ENCODE measurements at places on chromosomes 7 and 10.

DNA sequence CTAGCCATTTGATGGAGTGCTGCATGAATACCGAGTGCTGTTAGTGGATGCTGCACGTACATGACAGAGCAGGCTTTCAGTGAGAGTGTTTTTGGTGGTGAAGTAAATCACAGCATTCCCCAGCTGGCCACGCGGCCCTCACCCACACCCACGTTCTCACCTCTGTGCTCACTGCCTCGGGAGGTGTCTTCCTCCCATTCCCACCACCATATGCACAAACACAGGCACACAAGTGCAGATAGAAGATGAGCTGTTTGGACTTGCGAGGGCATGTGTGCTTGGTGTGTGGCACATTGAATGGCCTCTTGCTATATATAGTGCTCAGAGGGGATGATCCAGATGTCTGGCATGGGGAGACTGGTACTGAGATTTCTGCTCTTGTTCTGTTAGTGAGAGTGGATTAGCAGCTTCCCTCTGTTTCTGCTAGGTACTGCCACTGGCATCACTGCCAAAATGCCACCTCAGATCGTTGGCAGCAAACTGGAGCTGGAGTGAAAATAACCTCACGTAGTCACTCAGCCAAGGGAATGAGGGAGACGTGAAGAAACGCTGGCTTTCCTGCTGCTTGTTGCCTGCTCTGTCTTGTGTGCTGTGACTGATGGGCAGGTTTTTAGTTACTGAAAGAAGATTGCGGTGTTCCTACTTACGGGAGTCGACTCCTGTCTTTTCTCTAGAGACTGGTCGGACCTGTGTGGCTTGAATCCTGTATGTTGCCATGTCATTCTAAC is 19.1 kb downstream of the DNAJB6 start:
- no peak for DNase-seq

DNA sequence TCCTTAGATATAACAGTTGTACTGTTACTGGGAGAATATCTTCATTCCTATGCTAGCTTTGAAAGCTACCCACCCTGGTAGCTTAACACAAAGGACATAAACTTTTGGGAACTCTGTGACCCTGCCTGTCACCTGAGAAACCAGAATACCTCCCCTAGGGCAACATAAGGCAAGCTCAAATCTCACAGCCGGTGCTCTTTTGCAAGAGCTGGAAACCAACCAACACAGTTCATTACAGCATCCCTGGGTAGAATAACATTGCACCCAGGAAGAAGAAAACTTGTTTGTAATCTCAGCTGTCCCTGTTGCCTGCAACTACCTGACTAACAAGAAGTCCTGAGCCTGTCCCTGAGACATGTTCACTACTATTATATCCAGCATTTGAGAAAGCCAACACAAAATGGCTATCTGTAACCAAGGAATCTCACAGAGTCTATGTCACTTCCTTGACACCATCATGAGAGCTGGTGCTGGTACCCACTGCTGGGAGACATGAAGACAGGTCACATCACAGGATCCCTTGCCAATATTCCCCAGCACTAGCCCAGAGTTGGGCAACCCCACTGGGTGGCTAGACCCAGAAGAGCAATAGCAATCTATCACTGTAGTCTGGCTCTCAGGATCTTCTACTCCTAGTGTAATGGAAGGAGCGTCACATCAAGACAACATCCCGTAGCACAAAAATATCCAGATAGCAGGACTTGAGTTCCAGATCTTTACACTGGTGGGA is 31.3 kb downstream of the AKR1C3 start:
- no peak for DNase-seq

DNA sequence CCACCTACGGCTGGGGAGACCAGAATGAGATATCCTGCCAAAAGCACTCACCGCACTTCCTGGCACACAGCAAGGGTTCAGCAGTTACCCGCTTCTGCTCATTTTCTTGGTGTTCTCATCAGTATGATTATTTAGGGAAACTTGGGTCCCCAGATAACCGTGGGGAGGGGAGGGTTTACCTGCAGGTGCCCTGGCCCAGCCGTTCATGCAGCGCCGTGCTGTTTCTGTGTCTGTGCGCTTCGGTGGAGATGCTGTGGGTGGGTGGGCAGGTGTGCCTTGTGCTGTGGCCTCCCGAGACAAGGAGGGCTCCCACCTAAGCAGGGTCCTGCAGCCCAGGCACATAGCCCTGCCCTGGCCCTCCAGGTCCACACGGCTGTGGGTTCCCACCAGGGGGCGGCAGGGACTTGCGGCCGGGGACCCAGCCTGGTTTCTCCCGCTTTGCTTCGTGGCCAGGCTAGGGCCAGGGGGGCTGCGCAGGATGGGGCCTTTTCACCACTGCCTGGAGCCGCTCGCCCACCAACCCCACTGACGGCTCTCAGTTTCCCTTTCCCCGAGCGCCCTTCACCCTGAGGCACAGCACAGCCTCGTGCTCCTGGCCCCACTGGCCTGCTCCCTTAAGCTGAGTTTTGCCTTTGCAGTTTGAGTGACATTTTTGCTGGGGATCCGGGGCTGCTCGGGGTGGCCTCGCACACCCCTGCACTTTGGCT is 78.5 kb downstream of the LHPP start:
- DNase-seq = peak; percentile 13

GRCh38 chr10:26832960-26833359 is 27.8 kb downstream of the ABI1 start:
- no peak for DNase-seq

DNA sequence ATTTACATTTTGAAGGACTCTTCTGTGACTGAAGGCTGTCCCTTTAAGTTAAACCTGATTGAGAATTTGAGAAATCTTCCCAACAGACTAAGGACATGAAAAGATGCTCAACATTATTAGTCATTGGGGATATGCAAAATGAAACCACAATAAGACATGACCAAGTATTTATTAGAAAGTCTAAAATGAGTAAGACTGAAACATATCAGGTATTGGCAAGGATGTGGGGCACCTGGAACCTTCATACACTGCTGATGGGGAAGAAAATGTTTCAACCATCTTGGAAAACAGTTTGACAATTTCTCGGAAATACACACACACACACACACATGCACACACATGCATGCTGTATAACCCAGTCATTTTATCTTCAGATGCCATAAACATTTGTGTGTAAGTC is 132.1 kb upstream of the CDK6 start:
- no peak for DNase-seq

GRCh38 chr10:29470843-29471543 is 163.8 kb downstream of the SVIL start:
- no peak for DNase-seq

GRCh38 chr7:157887400-157887799 is 550.6 kb downstream of the DNAJB6 start:
- no peak for DNase-seq

- DNase-seq = no peak
Measured at GRCh38 chr7:150855046-150855445, 2.7 kb downstream of the AOC1 start.

- no peak for DNase-seq
Measured at GRCh38 chr10:17616403-17617030, 657 bp downstream of the HACD1 start.

DNA sequence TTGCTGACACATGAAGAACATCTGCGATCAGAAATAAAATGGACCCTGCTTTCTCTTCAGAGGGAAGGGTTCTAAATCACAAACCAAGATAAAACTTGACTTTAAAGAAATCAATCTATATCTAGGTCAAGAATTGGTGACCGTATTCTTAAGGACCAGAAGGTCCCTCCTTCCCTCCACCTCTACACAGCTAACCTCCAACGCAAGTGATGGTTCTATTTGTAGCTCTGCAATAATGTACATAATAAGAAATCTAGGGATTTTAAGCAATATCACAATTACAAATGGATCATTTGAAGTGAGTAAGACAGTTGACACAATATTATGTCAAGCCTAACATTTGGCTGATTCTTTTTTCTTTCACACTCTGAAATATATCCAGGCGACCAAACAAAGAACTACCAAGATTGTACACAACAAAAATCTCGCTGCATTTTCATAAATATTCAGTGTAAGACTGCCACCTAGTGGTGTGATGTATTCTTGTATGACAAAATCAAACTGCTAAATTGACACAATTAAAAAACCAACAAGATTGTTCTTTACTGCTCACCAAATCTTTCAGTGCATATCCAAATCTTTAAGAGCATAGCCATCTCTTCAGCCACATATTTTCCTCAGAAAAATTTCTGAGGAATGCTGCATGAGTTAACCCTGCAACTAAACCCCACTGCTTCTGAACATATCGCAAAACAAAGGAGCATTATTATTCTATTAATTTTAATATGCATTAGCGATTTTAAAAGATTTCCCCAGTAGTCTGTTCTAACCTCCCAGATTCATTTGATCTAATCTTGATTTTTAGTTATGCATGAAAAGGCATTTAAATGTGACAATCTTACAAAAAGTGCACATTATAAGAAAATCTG is 44.5 kb downstream of the ICA1 start:
- peak; percentile 63 for DNase-seq

DNA sequence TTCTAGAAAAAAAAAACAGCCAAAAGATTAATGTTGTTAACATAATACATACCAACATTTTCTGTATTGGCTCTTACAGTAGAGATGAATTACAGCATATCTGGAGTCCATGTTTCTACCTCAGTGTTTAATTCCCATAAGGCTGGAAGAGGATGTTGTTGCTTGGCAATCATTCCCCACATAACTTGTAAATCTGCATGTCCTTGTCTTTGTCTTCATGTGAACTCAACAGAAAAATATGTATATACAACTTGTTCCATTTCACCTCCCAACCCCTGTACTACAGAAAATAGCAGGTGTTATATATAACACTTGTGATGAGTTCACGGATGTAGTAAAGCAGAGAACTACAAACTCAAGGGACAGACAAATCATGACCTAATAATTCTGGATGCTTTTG is 160.9 kb upstream of the SEMA3C start:
- no peak for DNase-seq

- DNase-seq = no peak
Measured at GRCh38 chr7:68295386-68295785, 1298.8 kb downstream of the TYW1 start.

- DNase-seq = no peak
Measured at GRCh38 chr10:3926675-3927525, 141.9 kb upstream of the KLF6 start.

- DNase-seq = no peak
Measured at GRCh38 chr10:112461029-112461887, 14.2 kb downstream of the VTI1A start.

GRCh38 chr10:3948843-3949242 is 163.8 kb upstream of the KLF6 start:
- peak; percentile 13 for DNase-seq

DNA sequence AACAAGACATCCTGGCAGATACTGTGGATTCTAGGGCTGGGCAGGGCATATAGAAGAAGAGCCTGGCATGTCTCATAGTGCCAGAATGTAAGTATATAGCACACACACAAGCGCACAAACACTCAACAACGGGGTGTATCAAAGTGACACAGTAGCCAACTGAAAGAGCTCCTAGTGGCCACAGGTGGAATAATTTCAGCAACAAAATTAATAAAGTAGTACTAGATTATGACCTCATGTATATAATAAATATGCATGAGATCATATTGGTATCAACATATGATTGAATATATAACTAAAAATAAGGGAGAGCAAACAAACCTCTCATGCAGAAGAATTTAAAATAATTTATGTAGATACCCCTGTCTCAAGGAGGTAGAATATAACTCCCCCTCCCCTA is 72.4 kb upstream of the CXCL12 start:
- no peak for DNase-seq

- no peak for DNase-seq
Measured at GRCh38 chr10:111103196-111103840, 26.5 kb downstream of the ADRA2A start.
